Foreskin melanocyte (primary cell): ENCODE measurements at places on chromosomes 6 and 20.

GRCh38 chr6:110476046-110476849 is at the start of gene SLC22A16:
Gene SLC22A16, minus strand, starts transcription at chr6:110476613. Its CDS starts 39 bp downstream, at chr6:110476574.
- no peak for DNase-seq

- DNase-seq: no peak
These were observed 11.5 kb upstream of the TENT5A start for GRCh38 chr6:81763968-81764367.

DNA sequence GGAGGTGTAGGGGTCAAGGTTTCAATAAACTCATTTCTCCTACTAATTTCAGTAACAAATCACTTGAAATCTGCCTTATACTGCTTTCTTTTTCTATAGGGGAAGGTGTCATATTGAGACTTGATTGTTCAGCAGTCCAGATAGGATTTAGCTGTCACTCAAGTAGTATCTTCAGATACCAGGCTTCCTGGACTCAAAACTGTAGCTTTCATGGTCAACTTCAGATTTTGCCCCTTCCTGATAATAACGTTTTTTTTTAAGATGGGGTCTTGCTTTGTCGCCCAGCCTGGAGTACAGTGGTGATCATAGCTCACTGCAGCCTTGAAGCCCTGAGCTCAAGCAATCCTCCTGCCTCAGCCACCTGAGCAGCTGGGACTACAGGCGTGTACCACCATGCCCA is 77.8 kb downstream of the JAG1 start:
- no peak for DNase-seq

- DNase-seq: no peak
These were observed 193.3 kb downstream of the TSHZ2 start for GRCh38 chr20:53165452-53165851.

DNA sequence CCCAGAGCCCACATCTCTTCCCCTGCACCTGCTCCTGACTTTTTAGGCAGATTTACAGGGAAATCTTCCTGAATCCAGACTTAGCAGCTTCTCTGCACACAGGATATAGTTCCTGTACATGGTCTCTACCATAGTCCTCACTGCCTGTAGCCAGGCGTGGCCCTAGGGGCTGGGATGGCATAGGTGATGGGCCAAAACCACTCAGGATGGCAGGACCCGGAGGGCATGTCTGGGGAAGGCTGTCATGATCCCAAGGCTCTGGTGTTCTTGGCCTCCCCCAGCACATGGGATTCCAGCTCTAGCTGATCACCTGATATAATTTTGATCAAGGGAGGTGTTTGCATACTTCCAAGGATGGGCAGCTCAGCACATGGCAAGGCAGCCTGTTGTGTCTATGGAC is 58.0 kb downstream of the TOX2 start:
- DNase-seq: no peak

GRCh38 chr6:94088870-94089269 is 669.5 kb upstream of the EPHA7 start:
- no peak for DNase-seq

DNA sequence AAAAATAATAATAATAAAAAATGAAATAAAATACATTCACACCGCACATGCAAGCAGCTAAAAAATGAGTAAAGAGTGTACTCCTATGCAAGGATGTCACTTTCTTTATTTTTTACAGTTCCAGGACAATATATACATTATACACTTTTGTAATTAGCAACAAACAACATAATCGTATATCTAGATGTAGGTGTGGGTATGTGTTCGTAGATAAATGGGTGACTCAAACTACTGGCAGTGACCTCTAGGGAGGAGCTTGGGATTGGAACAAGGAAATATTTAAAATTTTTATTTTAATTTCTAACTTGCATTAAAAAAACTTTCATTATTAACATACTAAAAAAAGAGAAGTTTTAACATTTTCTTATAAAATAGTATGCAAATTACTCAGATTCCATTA is 86.1 kb upstream of the MYLIP start:
- no peak for DNase-seq

GRCh38 chr20:61706259-61706961 is 359.3 kb downstream of the TAF4 start:
- DNase-seq: no peak

- no peak for DNase-seq
These were observed 20.7 kb downstream of the CNR1 start for GRCh38 chr6:88145298-88145963.

- DNase-seq: no peak
These were observed 337.2 kb downstream of the SMOC2 start for GRCh38 chr6:168778201-168778600.

DNA sequence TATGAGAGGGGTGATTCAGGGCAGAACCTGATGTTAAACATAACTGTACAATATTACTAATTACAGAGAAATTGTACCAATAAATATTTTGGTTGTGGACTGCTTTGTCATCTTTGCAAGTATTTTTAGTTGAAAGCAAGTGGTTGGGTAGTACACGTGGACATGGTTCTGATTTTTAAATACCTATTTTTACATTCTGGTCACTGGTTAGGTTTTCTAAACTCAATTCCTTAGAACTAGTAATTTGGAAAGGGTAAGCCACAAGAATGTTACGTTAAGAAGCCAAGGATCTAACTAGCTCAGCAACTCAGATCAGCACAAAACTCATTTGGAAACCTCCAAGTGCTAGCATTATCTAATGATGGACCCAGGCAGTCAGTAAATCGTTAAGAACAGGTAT is 2.7 kb downstream of the EPB41L2 start:
- DNase-seq: no peak

GRCh38 chr6:147559006-147559405 is 50.5 kb downstream of the SAMD5 start:
- DNase-seq: peak; percentile 92

- DNase-seq: no peak
These were observed 236.3 kb downstream of the PTPRK start for GRCh38 chr6:128284128-128284527.

GRCh38 chr20:47421076-47421475 is 64.6 kb upstream of the ZMYND8 start:
- no peak for DNase-seq

- DNase-seq: no peak
These were observed 78.3 kb downstream of the PERP start for GRCh38 chr6:138028893-138029292.

DNA sequence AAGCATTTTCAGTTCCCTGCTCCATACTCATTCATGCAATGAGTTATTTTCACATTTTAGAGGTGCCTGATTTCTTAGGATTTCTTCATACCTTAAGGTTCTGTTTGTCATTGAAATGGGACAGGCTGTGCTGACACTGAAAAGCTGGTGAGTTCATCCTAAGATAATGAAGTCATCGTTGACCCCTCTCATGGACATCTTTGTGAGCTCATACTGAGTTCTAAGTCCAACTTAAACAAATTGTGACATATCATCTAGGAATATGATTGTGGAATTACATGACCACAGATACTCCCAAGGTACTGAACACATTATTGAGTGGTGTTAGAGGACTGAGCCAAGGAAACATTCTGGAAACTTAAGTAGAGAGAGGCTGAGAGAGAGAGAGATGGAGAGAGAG is 224.8 kb upstream of the JAG1 start:
- no peak for DNase-seq

DNA sequence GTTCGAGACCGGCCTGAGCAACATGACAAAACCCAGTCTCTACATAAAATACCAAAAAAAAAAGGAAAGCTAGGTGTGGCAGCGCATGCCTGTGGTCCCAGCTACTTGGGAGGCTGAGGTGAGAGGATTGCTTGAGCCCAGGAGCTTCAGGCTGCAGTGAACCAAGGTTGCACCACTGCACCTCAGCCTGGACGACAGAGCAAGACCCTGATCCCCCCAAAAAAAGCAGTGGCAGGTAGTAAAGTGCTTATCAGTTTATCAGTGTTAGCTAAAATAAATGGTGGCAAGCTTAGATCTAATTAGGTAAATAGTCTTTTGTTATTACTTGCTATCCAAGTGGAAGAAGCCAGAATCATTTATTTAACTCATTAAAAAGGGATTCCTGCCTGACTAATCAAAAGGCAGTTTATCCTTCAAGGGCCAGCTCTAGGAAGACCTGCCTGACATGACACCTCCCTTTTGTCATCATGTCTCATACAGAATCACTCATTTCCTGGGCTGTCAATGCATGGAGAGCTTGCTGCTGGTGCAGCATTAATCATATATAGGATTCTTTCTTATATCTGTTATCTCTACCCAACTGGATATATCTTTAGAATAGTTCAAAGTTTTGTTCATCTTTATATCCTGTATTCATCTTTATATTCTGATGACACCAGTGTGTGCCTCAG is 9.6 kb downstream of the DSTN start:
- DNase-seq: no peak

GRCh38 chr6:148375401-148375800 is 32.8 kb downstream of the SASH1 start:
- no peak for DNase-seq

DNA sequence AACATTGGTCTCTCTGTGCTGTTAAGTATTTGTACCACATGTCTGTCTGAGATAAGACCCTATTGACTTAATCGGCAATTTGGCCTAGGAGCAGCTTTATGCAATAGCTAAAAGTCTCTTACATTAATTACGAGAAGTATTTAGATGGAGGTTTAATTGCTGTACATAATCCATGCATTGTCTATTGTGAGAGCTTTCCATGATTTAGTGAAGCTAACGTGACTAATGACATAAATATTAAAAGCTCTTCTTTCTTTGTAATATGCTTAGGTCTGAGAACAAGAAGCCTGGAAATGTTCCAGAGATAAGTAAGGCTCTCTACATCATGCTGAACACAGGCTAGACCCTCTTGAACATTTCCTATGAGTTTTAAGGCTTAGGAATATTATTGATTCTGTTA is 32.7 kb upstream of the FAM83B start:
- DNase-seq: peak; percentile 32

DNA sequence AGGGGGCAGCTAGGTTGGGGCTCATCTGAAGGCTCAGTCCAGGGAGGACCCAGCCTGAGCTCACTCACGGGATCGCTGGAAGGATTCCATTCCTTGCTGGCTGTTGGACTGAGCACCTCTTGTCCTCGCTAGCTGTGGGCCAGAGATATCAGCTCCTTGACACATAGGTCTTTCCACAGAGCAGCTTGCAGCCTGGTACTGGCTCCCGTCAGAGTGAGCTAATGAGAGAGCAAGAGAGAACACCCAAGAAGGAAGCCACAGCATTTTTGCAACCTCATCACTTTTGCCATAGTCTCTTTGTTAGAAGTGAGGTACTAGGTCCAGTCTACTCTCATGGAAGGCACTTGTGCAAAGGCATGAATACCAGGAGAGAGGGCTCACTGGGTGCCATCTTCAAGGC is 179.9 kb downstream of the CDC5L start:
- no peak for DNase-seq

DNA sequence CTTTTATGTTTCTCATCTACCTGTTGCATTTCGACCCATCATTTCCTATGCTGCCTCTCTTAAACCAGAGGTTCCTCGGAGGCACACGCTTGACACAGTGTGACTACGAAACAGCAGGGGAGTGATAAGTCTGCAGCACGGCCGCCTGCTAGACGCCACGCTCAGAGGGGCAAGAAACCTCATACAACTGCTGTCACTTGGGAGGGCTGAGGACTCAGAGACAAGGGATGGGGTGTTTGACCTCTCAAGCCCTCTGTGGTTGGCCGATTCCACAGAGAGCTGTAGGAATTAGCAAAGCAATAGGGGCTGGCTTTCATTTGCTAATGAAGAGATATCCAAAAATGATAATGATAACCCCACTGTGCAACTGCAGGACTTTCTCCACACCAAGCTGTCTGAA is 372.5 kb downstream of the ZFAND3 start:
- no peak for DNase-seq

- DNase-seq: no peak
These were observed 44.8 kb upstream of the ARHGAP18 start for GRCh38 chr6:129754750-129755149.

DNA sequence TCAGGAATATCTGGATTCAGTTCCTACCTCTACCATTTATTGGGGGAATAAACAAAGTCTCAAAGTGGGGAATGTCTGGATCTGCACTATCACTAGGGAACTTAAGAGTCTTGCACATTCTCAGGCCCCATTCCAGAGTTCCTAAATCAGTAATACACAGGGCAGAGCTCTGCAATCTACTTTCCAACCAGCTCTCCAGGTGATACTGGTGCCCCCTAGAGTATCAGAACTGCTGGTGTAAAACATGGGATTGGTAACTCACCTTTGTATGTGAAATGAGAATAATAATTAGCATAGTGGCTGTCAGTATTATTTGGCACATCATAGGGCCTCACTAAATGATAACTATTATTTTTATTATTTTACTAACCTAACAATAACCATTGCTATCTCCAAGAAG is 278.8 kb upstream of the IMPG1 start:
- DNase-seq: no peak

- DNase-seq: no peak
These were observed 57.2 kb upstream of the MTRF1L start for GRCh38 chr6:153059757-153060156.

DNA sequence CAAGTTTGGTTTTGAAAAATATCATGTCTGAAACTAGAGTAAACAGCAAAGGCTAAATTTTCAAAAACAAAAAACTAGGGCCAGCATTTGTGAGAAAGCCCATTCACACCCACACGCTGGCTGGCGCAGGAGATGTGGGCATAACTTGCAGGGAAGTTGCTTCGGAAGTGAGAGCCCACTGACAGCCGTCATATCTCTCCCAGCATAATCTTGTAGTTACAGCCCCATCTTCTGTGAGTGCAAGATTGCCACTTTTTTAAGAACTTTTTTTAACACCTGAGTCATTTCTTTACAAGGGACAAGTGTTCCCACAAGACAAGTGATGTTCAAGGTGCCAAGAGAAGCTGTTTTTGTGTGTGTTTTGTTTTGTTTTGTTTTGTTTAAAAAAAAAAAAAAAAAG is 212.5 kb upstream of the CNR1 start:
- DNase-seq: no peak

GRCh38 chr6:82783587-82784236 is 281.9 kb downstream of the UBE3D start:
- DNase-seq: no peak

DNA sequence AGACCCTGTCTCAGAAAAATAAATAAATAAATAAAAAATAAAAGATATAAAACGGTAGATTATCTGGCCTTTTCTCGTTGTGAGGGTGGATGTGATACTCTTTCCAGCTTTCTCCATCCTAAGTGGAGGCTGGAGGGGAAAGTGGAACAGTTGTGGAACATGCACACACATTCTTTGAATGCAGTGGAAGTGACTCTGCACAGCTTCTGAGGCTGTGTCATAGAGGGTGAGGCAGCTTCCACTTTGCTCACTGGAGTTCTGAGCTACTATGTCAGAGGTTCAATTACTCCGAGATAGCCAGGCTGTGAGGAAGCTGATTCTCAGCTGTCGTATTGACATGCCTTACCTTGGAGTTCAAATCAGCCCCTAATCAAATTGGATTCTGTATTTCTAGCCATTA is 82.2 kb downstream of the CHMP4B start:
- no peak for DNase-seq
